ENCODE measurements at places on chromosomes 2 and 18.

DNA sequence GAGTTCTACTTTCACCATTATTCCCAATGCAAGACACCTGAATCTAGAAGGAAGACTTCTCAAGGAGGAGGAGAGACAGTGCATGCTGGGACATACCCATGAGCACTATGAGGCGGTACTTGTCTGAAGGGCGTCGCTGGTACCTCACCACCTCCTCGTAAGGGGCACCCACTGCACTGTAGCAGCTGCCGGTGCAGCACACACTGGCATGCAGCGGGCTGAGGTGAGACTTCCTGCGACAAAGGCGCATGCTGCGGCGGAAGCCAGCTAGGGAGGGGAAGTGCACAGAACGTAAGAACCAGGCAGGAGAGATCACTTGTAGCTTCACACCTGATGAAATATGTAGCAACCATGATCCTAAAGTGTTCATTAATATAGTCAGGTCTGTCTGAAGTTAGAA lies 12.8 kb upstream of the TMEM237 start:
- no peak for DNase-seq

GRCh38 chr2:28581312-28581711 lies 85.5 kb downstream of the PLB1 start:
- no peak for DNase-seq

- no peak for DNase-seq
These were observed 150.1 kb upstream of the DLGAP1 start for GRCh38 chr18:4605212-4605611.

- DNase-seq = no peak
These were observed 269.3 kb upstream of the MYT1L start for GRCh38 chr2:2600366-2600765.

GRCh38 chr2:119029297-119029696 lies 87.3 kb downstream of the MARCO start:
- DNase-seq = peak; percentile 23

- no peak for DNase-seq
These were observed 33.5 kb downstream of the GRHL1 start for GRCh38 chr2:9984871-9985480.

GRCh38 chr18:7592305-7593071 lies 25.4 kb downstream of the PTPRM start:
- DNase-seq = no peak

- no peak for DNase-seq
These were observed 46.1 kb downstream of the CDCA7 start for GRCh38 chr2:173400760-173401159.

DNA sequence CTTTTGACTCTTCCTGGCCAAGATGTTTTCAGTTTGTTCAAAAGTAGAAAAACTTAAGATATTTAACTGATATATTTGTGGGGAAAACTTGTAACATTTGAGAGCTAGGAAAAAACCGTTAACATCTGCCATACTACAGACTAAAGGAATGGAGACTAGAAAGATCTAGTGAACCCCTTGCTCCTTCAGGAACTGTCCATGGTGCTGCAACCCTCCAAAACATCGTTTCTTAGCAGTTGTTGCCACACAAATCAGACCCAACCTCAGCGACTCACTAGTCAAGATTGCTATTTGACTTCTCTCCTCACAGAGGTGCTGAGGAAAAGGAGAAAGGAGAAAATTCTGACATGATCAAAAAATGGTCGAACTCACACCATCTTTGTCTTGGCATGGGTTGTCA lies 393.8 kb upstream of the LYPD1 start:
- DNase-seq = no peak

DNA sequence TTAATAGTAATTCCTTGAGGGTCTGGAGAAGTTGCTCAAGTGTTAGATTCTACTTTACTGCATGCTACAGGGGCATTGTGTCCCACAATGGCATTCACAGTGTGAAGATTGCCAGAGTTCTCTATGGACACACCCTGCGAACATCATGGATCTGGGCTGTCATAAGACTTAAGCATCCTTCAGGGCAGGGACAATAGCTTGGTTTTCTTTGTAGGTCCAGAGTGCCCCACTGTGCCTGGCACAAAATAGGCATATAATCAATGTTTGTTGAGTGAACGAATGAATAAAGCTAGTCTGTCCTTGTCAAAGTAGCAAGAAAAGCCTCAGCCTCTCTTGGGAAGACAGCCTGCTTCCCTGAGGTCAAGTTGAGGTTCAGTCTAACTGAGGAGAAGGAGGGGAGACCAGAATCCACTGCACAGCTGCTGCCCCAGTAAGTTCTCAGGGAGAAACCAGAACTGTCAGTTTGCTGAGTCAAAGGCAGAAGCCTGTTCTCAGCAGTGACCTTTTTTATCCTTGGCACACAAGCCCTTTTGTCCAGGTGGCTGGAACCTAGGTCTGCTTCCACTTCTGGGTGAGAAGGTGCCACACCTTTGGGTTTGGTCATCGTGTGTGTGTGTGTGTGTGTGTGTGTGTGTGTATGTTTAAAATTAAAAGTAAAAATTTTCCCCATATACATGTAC lies 15.0 kb downstream of the INPP4A start:
- DNase-seq = peak; percentile 13

GRCh38 chr2:240601061-240601830 lies 14.7 kb downstream of the CAPN10 start:
- no peak for DNase-seq

DNA sequence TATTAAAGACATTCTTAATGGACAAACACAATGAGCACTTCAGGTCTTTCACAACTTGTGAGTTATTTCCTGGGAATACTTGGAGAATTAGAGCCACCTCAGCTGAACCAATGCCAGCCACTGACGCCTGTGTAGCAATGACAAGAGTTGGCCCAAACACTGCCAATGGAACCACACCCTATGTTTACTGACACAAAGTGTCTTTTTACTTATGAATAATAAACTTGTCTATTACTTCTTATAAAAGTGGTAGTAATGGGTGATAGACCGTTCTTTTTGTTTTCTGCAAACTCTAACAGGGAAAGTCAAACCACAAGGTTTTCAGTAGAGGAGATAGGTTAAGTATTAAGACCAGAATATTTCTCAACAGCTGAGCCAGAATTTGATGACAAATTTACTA lies 12.5 kb upstream of the CHAC2 start:
- no peak for DNase-seq

- DNase-seq = no peak
These were observed 10.1 kb downstream of the ZNF521 start for GRCh38 chr18:25341831-25342230.

GRCh38 chr2:8678731-8679566 lies 2.9 kb upstream of the ID2 start:
- peak; percentile 97 for DNase-seq

DNA sequence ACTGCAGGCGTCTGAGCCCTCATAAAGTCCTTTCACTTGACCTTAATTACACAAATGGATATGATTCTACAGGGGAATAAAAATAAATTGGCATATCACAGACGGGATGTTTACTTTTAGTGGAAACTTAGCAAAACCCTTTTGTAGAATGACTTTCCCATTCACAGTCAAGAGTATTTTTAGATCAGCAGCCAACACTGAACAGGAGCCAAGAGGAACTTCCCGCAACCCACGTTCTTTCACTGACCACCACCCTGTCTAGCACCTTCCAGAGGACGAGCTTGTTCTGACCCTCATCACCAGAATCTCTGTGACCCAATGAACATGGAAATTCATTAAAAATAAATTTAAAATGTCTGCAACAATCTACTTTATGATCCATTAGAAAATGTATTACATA lies 119.0 kb upstream of the SNTG2 start:
- no peak for DNase-seq

DNA sequence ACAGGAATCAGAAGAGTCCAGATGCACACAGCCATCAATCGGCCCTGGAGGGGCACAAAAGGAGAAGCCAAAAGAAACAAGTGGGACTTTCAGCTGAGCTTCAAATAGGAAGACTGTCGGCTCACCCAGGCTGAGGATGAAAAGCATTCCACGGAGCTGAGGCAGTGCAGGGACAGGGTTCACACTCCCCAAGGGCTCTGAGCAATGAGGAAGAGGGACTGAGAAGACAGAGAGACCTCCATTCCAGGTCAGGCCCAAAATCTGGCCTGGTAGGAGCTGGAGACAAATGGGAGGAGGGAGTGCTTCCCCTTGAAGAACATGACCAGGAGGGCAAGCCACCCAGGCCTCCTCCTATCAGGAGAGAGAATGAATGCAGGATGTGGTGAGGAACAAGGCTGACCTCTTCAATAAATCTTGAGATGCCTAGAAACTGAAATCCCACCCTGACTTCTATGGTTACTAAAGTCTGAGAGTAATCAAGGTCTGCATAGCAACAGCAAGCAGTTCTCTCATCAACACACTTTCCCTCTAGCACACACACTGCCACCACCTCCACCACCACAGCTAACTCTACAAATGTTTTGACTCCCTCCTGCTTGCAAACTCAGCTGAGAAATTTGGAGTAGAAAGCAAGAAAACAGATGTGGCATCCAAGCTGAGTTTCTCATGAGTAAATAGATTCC lies 434.4 kb downstream of the TNS1 start:
- DNase-seq = no peak

- peak; percentile 98 for DNase-seq
These were observed at the start of gene KCTD18 for GRCh38 chr2:200509612-200510433. Gene KCTD18 (minus strand): TSS chr2:200510068. CDS start chr2:200507016, 3,052 bp downstream.

DNA sequence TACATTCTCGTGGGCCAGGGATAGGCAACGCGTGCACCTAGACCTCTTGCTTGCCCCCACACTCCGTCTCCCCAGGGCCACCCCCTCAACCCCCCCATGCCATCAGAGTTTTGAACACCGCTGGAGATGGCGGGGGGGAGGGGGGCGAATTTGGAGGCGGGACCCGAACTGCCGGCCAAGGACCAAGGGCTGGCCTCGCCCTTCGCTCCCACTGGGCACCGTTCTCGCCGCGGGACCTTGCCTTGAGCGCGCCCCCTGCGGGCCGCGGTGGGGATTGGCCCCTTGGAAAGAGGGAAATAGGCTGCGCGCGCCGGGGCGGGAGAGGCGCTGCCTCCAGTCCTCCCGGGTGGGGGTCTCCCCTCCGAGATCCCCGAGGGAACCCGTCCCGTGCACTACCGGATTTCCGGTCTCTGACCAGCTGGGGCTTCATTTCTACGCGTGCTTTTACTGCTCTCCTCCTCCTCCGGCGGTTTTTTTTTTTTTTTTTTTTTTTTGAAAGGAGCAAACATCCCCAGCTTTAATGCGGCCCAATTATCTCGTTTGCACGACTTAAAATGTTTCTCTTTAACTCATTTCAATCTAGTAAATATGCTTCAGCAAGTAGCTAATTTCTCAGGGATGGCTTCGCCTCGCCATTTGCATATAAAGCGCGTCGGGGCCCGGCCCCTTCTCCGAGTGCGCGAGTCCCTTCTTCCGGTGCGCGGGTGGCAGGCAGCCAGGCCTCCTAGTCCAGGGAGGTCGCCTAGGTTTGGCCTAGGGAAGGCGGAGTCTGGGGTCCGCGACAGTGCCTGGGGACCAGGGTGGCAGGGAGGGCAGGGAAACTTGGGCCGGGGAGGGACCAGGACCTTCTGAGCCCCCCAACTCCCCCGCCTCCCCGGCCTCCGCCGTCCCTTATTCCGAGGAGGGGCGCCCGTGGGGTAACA lies 10.0 kb upstream of the GBX2 start:
- peak; percentile 91 for DNase-seq

GRCh38 chr2:196406-196805 lies 67.4 kb downstream of the SH3YL1 start:
- no peak for DNase-seq

DNA sequence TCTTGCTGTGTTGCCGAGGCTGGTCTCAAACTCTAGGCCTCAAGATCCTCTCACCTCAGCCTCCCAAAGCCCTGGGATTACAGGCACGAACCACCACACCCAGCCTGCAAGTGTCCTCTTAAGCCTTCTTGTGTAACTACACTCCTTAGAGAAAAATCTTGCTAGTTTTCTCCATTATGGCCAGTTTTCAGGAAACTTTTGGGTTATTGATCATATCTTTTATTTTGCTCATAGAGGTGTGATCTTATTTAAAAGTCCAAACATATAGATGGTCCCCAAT lies 2.4 kb downstream of the SOCS6 start:
- DNase-seq = no peak

DNA sequence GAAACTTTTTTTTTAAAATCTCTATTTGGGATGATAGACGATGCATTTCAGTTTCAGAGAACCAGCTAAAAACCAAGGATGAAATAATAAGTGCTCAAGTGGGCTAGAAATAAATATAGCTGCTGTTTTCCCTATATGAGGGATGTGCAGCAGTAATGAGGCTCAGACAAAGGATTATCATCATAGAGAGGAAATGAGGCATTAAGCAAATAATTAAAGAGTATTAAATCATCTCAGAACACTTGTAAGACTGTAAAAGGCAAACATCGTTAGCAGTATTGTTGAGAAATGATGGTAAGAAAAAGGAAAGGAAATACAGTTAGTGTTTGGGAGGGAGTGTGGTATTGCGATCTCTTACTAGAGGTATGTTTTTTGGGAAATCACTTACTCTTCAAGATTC lies 233.5 kb downstream of the TGIF1 start:
- DNase-seq = no peak

DNA sequence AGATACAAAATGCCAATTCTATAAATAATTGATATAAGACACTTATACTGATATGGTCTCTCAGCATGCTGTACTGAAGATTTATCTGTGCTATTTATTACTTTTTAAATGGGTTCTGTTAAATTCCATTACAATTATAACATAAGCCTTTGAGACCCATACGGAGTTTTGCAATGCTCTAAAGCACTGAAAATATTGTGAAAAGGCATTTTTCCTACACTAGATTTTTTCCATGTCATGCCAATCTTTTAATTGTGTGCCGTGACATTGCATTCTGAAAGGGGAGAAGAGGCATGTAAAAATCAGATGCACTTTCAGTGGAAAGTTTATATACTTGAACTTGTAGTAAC lies 46.5 kb downstream of the EFEMP1 start:
- DNase-seq = no peak

DNA sequence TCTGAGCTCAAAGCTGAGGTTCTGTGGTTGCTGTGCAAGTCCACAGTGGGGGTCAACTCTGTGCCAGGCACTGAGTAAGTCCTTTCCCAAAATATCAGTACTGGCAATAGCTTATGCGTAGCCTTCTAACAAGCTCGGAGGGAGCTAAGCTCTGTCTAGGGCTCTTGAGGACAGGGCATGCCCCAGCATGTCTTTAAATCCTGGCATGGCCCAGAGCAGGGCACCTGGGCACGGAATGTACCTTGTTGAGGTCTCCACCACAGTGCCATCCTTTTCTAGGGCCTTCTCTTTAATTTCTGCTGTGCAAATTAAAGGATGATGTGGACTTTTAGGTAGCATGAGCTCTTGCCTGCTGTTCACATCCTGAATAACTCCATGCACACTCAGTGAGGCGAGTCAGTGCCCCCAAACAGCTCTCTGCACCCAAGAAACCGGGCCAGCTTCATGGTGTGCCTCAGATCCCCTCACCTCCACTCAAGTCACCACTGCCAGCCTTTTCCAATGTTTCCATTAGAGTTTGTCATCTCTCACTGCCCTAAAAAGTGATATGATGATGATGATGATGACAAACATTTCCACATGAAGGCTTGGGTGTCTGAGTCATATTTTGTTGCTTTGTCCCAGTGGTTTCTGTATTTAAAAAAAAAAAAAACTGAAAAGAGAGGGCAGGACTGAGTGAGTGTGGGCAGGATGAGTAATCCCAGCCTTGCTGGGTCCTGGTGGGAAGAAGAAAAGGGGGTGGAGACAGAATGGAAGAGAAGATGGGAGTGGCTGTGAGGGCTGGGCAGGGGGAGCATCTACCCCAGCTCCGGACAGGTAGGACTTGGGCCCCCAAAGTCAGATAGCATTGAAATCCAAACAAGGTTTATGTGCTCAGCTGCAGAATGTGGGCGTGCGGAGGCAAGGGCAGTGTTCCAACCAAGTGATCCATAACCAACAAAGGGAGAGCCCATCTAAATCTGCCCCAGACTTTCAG lies 78.9 kb downstream of the ZBTB7C start:
- DNase-seq = peak; percentile 62
